ENCODE measurements at places on chromosomes 5 and 9.

GRCh38 chr9:136060671-136061371, 34.3 kb downstream of the NACC2 start:
- no peak for DNase-seq

- peak; percentile 85 for DNase-seq
Observed at GRCh38 chr9:20558566-20559016, 63.7 kb downstream of the MLLT3 start.

- DNase-seq: no peak
Observed at GRCh38 chr5:55895346-55895745, 44.2 kb downstream of the IL31RA start.

- DNase-seq: no peak
Observed at GRCh38 chr9:70532716-70533115, 118.3 kb upstream of the KLF9 start.

Data from GM04503 (cell line).